HS-27A (cell line): ENCODE measurements at places on chromosomes 12 and 14.

DNA sequence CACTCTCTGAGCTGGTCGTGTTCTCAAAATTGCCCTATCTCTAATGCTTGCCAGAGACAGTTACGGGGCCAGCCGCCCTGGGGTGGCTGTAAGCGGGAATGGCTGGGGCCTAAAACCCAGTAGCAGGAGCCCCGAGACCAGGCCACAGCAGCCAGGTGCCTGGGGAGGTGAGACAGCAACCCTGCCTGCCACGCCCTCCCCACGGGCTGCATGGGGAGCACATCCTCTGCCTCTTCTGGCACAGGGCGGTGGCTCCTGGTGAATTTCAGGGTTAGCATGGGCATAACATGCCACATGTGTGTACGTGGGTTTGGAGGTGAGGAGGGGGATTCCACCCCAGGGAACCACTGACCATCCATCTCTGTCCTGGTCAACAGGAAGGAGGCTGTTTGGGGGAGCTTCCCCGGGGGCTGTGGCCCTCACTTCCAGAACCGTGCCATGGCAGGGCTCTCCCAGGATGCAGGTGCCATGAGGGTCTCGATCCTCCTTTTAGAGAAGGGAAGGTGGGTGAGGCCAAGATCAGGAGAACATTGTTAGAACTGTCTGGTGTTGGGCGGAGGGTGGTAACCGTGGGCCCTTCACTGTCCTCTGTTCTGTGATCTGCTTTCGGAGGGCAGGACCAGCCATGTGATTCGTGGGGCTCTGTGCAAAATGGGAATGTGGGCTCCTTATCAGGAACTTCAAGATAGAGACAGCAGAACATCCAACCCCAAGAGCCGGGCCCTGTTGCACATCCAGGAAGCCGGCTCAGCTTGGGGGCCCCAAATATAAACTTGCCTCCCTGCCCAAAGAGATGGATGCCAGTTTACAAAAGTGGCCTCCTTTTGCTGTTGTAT lies 312.2 kb upstream of the DIO3 start:
- DNase-seq, result no peak

GRCh38 chr12:105453316-105453715 lies 122.8 kb downstream of the C12orf75 start:
- DNase-seq, result no peak

GRCh38 chr12:123384994-123385376 lies 1.1 kb downstream of the KMT5A start:
- no peak for DNase-seq

GRCh38 chr12:14554281-14555007 lies 13.2 kb downstream of the PLBD1 start:
- peak; percentile 12 for DNase-seq

- DNase-seq, result no peak
Measured at GRCh38 chr14:23183479-23183878, at the start of gene SLC7A8. Gene SLC7A8 (minus strand): TSS chr14:23183660. CDS start chr14:23182914, 746 bp downstream.
